Calu3 (cell line): ENCODE measurements at places on chromosomes 5 and 9. TPM values are rescaled to one million over a fixed set of nuclear protein-coding genes. Genes with fewer than 3 reads are reported as not detected.

The GAPVD1 gene
- total RNA-seq: 28.7 and 32.6 TPM in 2 replicates

The PCSK1 gene
- total RNA-seq: not detected in 2 replicates

The GMCL2 gene
- total RNA-seq: not detected in 2 replicates

The PDLIM4 gene
- total RNA-seq: 15.4 and 20.8 TPM in 2 replicates

The ABITRAM gene
- 6.6 and 7.1 TPM in 2 replicates for total RNA-seq

The PTAR1 gene
- 40.9 and 45.2 TPM in 2 replicates for total RNA-seq

The SPATA31E1 gene
- total RNA-seq: not detected in 2 replicates

The CDC20B gene
- not detected in 2 replicates for total RNA-seq

The NTNG2 gene
- not detected in 2 replicates for total RNA-seq

The IL3 gene
- not detected in 2 replicates for total RNA-seq

The SOX30 gene
- total RNA-seq: 0.09 TPM in 1 of 2 replicates, not detected in the other

The ASPN gene
- not detected in 2 replicates for total RNA-seq

The DAB2IP gene
- 56.3 and 59.0 TPM in 2 replicates for total RNA-seq

The C1QTNF3 gene
- total RNA-seq: 1.5 and 2.1 TPM in 2 replicates

The MPDZ gene
- total RNA-seq: not detected in 2 replicates

The LCN1 gene
- total RNA-seq: not detected in 2 replicates

The HSD17B4 gene
- total RNA-seq: 246 and 265 TPM in 2 replicates

The SLC1A1 gene
- total RNA-seq: 71.6 and 81.4 TPM in 2 replicates

The CARD9 gene
- total RNA-seq: 1.2 and 1.6 TPM in 2 replicates

The FYB1 gene
- total RNA-seq: 30.8 and 42.8 TPM in 2 replicates

The CTXN3 gene
- not detected in 2 replicates for total RNA-seq

The SLC36A1 gene
- 11.4 and 12.3 TPM in 2 replicates for total RNA-seq

The PALM2AKAP2 gene
- total RNA-seq: 2.9 TPM in 1 of 2 replicates, not detected in the other
